ENCODE measurements at places on chromosomes 6 and 20.

DNA sequence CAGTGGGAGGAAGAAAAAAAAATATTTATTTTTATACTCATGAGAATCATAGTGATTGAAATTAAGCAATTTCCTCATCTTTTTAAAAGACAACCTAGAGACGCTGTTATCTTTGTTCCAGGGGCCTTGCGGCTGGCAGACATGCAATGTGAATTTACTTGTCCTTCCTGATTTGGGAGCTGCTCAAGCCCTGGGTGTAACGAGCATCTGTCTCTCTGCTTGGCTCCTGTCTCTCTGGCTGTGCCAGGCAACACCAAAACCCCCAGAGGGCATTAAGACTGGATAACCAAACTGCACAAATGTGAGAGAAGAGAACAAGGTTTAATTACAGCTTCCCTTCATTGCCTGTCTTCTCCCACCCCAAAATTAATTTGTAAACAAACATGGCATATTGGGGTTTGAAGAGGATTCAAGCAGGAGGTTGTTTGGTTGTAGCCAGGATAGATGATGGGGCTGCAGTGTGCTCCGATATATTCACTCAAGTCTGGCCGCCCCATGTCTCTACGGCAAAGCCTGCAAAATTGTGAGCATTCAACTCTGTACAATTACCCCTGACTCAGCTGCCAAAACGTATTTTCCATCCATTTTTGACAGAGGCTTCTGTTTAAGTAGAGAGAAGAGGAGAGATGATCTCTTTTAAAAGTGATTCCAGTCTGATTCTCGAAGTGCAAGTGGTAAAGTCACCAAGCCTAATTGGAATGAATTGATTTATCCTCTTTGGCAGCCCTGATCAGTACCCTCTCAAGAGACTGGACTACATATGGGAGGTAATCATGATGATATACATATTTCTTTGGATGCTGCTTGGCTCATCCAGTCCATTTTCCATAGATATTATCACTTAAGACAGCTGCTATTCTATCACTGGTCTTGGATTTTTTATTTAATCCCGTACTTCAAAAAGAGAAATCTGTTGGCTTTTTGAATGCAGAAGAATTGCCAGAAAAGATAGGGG, 170.2 kb downstream of the SLC24A3 start:
- DNase-seq, result no peak

DNA sequence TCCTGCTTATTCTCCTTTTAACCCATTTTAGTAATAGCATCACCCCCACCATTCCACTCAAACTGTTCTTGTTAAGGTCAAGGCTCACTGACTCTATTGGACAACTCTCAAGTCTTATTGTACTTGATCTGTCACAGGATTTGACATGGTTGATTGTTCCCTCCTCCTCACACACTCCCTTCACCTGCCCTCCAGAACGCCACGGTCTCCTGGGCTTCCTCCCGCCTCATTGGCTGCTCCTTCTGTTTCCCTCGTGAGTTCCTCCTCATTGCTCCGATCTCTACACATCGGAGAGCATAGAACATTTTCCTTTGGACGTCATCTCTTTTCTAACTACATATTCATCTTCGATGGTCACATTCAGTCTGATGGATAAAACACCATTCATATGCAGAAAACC, 55.1 kb downstream of the STMND1 start:
- DNase-seq, result no peak

DNA sequence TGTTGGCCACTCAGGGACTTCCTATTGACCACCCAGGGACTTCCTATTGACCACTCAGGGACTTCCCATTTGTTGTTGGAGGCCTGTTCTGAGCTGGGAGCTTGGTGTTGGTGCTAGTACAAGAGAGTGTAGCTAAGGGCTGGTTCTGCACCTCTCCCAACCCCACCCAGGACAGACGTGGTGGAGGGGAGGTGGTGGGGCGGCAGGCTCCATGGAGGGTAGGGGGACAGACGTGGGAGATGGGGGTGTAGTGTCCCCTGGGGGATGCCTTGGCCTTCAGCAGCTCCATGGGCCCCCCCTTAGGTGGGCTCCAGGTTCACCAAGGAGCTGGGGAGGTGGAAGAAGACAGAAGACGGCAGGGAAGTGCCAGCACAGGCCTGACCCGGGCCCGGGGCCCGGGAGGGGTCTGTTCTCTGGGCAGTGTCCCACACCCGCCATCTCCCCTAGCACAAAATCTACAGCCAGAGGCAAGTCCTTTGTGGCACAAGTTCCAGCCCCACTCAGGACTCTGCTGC, 33.9 kb downstream of the CHRNA4 start:
- no peak for DNase-seq

DNA sequence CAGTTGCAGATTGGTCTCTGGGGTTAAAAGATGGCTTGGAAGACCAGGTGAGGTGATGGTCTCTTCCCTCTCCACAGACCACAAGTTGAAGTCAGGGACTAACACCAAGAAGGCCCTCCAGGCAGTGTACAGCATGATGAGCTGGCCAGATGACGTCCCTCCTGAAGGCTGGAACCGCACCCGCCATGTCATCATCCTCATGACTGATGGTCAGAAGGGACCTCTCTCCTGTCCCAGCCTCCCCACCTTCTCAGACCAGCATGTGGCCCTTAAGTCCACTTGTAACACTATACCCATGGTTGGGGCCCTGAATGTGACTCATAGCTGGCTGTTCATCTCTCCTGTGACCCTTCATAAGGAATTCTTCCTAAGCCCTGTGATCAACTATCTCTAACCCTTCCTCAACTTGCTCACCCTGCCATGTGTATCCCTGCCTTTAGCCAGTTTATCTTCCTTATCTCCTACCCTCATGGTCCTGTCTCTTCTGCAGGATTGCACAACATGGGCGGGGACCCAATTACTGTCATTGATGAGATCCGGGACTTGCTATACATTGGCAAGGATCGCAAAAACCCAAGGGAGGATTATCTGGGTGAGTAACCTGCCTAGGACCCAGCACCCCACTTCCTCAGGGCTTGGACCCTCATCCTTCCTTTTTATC, 3.0 kb downstream of the CFB start:
- DNase-seq, result no peak

DNA sequence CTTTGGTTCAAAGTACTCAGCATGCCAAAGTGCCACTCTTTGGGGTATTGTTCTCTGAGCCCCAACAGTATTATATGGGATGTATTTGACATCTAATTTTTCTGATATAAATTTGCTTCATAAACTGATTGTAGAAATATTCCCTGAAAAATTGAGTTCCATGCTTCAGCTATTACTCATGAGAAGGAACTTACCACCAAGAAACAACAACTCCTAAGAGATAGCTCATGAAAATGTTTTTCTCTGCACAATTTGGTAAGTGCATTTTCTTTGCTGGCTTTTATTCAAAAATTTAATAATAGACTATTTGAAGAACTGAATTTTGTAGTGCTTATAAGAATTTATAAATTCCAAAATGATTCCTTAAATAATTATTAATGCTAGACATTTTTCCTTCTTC, 12.8 kb upstream of the TPD52L1 start:
- DNase-seq, result no peak

DNA sequence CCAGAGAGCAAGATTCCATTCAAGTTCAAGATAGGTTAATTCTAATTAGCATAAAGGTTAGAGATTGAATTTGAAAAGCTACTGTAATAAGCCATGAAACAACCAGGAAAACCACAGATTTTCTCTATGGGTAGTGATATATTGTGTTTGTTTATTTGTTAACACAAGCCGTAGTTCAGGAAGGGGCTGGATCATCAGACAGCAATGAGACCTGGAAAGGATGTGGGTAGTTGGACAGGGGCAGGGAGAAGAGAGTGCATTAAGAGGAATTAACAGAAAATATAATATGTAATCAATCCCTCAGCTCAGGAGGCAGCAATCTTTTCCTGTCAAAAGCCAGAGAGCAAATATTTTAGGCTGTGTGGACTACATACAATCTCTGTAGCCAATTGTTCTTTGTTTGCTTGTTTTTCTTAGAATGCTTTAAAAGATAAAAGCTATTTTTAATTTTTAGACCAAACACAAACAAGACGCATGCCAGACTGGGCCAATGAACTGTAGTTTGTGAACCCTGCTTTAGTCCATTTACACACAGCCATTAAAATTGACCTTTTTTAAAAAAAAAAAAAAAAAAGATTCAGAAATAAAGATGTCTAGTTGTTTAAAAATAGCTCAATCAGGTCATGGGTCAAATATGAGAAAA, 398.7 kb upstream of the MARCKS start:
- no peak for DNase-seq

DNA sequence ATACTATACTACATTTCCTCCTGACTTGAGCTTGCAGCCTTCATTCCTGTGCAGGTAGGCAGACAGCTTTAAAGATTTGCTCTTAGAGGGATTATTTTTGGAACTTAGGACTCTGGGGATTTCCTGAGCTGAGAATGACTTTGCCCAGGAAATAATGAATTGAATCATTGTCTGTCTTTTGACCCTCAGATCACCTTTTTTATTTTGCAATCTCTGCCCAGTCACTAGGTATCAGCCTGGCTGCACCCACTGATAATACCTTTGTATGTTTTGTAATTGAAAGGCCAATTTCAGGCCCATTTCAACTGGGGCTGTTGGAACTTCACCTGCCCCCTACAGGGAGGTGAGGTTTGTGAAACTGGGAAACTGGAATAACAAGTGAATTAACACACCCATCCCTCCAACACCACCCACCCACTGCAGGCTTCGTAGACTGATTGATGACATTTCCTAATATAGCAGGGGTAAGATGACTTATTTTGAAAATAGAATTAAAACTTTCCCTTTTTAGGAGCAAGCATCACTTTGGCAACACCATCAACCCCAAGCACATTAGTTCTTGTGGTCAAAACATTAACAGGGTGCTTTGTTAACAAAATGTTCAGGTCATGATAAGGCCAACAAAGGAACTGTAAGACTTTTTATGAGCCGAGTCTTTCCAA, 157.1 kb upstream of the CENPW start:
- DNase-seq, result no peak

GRCh38 chr20:34302312-34302722, 838 bp downstream of the AHCY start:
- no peak for DNase-seq

DNA sequence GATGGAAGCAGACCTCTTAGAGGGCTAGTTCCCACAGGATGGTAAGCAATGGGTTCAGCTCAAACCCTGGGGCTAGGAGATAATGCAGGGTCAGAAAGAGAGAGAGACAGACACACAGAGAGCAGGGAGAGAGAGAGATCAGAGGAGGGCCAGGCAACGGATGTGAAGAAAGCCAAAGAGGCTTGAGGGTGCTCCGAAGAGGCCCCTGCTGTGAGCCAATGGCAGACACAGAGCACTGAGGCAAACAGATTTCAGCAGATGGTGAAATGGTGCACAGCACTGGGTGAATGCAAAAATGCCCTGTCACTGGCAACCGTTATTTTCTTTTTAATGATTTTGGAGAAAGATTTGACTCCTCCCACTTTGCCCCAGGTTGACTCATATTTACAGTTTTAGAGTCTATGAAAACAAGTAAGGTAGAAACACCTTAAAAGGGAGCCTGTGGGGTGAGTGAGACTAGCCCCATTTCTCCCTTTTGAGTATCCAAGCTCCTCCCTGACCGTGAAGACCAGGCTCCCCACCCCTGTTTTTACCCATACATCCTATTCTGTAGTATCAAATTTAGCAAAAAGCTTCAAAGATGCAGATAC, 840 bp downstream of the DEFB132 start:
- no peak for DNase-seq

- no peak for DNase-seq
Measured at GRCh38 chr6:160254467-160255312, 3.9 kb downstream of the SLC22A2 start.
